Stimulated activated CD4-positive, alpha-beta T cell treated with anti-CD3 and anti-CD28 coated beads, Interleukin-12 subunit alpha, Interleukin-12 subunit beta, amount 100 ng/mL, for 4 hours (primary cell): ENCODE measurements at places on chromosomes 5 and 9.
A peak's percentile ranks its signal among the peaks of the same experiment; 100 is the strongest.

GRCh38 chr5:177546258-177546741, 8.1 kb downstream of the FAM193B start:
- no peak for DNase-seq

DNA sequence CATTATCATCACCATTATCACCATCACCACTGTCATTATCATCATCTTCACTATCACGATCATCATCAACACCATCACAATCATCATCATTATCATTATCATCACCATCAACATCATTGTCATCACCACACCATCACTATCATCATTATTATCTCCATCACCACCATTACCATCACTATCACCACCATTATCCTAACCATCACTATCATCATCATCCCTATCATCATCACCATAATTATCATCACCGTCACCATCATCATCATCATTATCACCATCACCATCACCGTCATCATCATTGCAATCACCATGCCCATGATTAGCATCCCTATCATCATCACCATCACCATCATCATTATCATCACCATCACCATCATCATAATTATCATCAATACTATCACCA, 311.9 kb downstream of the IRX2 start:
- no peak for DNase-seq

DNA sequence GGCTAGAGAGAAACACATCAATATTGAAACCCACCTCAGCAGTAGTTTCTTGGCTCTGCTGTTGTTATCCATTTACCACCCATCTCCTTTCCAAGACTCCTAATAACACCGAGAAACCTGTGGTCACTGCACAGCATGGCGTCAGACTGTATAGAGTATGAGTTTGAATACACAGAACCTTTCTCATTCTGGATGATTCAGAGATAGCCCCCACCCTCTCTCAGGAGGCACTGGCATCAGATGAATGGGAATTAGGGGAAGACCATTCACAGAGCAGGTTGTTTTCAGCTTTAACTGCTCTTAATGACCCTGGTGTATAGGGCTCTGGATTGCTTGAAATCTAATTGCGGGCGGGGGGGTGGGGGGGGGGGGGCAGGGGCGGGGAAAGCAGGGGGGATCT, 86.7 kb downstream of the GPR21 start:
- DNase-seq: no peak

DNA sequence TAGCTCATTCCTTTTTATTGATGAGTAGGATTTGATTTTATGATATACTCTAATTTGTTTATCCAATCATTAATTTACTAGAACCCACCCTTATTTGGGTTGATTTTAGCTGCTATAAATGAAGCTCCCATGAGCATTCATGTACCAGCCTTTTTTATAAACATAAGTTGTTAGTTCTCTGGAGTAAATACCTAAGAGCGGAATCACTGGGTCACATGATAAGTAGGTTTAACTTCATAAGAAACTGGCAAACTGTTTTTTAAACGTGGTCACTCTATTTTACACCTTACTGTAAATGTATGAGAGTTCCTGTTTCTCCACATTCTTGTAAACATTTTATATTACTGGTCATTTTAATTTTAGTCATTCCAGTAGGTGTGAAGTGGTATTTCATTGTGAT, 364.6 kb downstream of the NPR3 start:
- DNase-seq: no peak

DNA sequence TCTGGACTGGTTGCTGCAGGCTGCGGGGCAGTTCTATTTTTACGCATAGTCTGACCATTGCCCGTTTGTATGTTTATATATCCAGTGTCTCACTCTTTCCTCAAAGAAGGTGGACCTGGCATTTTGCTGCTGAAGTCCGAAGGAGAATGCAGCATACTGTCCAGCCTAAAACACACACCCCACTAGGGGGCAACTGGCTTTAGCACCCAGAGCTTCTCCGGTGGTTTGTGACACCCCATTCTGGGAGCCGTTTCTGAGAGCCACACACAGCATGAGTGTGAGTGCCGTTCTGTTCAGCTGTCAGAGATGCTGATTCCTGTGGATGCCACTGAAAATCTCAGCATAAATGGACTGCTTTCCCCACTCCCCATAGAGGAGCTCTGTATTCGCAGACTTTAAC, 290.5 kb upstream of the TAS2R1 start:
- DNase-seq: no peak

- DNase-seq: no peak
These were observed 395.1 kb downstream of the CETN3 start for GRCh38 chr5:90014420-90014819.

GRCh38 chr5:36944607-36945225, 68.1 kb downstream of the NIPBL start:
- DNase-seq: no peak

GRCh38 chr5:139543423-139543991, 17.6 kb upstream of the UBE2D2 start:
- peak; percentile 32 for DNase-seq

GRCh38 chr9:90854637-90855175, 53.1 kb downstream of the SYK start:
- no peak for DNase-seq

DNA sequence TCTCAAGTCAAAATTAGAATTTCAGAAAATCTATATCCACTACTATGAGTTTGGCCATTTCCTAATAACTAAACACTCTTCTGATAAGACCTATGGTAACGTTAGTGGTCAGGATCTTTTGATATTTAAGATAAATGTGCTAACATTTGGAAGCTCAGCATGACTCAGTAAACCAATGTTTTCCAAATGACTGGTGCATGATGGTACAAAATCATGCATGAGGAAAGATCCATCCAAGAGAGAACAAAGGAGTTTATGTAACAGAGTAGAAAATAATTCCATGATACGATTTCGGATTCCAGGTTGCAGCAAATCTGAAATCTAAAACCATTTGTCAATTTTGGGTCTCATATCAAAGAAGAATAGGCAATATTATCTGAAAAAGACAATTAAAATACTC, 279.2 kb downstream of the NSG2 start:
- DNase-seq: no peak

DNA sequence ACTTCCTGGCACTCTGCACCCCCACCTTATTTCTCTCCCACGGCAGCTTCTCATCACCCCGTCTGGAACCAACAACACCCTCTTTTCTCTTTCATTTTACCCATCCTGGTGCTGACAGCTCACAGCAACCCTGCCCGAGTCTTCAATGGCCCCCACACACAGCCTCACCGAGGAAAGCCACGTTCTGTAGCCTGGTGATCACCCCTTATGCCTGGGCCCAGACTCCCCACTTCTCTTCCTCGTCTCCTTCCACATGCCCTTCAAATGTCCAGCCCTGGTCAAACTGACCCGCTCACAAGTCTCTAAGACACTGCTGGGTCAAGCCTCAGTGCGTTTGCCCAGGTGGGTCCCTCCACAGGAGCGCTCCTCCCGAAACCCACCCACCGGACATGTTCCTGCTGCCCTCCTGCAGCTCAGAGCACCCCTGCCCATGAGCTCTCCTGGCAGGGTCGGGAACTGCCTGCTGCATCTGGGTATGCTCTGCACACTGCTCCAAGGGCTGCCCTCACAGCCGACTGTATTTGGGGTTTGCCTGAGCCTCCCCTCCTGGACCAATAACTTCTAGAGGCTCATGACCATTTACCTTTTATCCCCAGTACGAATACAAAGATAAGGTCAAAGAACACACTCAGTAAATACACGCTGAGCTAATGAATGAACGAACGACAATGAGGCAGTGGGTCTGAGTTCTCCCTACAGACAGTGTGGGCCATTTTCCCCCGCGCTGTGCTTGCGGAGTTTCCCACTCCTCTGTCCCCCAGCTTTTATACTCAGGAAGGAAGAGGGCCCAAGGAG, 154.7 kb upstream of the PHYKPL start:
- no peak for DNase-seq

DNA sequence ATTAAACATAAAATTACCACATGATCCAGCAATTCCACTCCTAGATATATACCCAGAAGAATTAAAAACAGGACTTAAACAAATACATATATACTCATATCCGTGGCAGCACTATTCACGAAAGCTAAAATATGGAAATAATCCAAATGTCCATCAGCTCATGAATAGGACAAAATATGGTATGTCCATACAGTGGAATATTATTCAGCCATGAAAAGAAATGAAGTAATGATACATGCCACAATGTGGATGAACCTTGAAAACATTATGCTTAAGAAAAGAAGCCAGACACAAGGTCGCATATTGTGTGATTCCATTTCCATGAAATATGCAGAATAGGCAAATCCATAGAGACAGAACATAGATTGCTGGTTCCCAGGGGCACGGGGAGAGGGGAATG, 24.8 kb upstream of the AFAP1L1 start:
- no peak for DNase-seq

GRCh38 chr5:58183078-58183785, 276.7 kb downstream of the PLK2 start:
- DNase-seq: no peak

GRCh38 chr9:37035648-37036370, 1.7 kb upstream of the PAX5 start:
- DNase-seq: no peak

DNA sequence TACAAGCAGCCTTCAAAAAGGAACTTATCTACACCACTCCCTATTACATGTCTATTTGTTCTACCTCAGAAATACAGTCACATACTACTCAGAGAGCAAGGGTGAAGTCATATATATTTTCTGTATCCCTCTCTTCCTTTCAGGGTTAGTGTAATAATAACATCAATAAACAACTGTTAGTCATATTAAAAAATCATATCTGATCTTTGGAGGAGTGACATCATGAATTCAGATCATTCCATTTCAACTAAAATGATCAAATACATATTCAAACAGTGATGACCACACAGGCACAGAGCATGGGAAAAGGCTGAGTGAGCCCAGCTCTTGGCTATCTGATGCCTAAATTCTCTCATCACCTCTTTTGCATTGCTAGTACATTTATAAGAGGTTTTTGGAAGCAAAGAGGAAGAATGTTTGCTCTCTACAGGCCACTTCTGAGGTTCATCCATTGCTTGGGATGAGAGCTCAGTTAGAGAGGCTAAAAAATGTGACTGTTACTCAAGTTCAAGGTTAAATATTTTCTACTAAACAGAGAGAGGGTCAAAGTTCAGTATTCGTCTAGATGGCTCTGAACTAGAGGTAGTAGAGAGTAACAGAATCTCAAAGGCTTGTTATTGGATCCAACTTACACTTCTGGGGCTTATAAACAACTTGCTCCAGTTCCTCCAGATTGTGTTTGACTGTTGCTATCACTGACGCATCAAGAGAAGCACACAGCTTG, 39.0 kb downstream of the RIGI start:
- DNase-seq: no peak

- DNase-seq: no peak
These were observed 37.6 kb downstream of the SVEP1 start for GRCh38 chr9:110541950-110542349.

- no peak for DNase-seq
These were observed 184.5 kb downstream of the FBN2 start for GRCh38 chr5:128353441-128354107.

DNA sequence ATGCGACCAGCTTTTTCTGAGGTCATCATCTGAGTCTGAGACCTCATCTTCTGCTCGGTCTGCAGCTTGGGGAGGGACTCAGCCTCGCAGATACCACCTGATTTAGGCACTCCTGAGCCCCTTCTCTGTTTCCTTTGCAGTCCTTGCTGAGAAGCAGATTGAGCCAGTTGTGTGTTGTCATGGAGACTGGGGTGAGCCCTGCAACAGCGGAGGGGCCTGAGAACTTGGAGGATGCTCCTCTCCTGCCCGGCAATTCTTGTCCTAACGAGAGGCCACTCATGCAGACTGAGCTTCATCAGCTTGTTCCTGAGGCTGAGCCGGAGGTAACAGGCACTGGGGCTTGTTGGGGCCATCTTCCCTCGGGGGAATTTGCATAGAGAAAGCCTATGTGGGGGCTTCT, 19.2 kb downstream of the TEX53 start:
- no peak for DNase-seq

GRCh38 chr5:142636093-142636492, 49.8 kb downstream of the FGF1 start:
- no peak for DNase-seq

- DNase-seq: no peak
These were observed 355.6 kb upstream of the SLC30A5 start for GRCh38 chr5:68738236-68738635.

DNA sequence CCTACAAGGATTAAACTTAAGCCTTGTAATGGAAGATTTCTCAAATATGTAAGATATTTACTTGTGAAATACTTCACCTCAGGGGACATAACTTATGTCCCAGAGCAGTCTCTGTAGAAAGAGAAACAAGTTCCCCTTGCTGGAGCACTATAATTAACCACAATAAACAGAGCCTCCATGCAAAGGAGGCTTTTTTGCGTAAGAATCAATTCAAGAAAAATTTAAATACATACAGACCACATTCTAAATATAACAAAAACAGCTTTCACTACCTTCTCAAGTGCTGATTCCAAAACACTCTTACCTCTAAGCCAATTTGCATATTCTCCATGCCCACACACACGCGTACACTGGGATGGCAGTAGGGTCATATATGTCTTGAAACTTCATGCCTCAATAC, 30.7 kb upstream of the CCNB1 start:
- no peak for DNase-seq
